ENCODE measurements at places on chromosomes 5 and 9.

GRCh38 chr9:76810377-76810957 lies 46.2 kb downstream of the PCA3 start:
- peak; percentile 71 for DNase-seq

- DNase-seq = peak; percentile 59
Observed at GRCh38 chr5:109410389-109411148, 795 bp upstream of the PJA2 start.

- DNase-seq = peak; percentile 16
Observed at GRCh38 chr9:83596899-83597504, 25.9 kb upstream of the IDNK start.

DNA sequence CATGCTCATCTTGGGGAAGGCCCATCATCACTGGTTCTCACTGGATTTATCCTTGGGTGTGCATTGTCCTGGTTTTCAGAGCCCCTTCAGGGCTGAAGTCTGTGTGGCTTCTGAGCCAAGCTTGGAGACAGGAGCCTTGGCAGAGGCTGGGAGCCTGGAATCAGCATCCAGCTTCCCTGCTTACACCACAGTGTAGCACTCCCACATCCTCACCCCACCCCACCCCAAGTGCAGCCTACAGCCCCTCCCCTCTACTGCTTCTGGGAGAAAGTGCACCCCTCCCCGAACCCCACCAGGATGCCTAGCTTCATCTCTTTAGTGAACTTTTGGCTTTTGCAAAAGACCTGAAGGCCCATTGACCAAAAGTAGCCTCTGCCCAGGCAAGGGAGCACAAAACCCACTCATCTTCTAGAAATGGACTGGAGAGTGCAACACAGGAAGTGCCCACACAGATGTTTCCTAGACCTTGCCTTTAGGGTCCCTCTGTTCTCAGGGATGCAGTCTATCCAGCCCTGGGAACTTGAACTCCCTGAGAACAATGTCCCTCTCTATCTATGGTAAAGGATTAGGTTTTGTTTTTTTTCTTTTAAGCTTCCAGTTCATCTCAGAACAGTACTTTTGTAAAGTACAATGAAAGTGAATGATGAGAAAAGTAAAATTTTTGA lies 189.7 kb downstream of the PALM2AKAP2 start:
- DNase-seq = no peak

DNA sequence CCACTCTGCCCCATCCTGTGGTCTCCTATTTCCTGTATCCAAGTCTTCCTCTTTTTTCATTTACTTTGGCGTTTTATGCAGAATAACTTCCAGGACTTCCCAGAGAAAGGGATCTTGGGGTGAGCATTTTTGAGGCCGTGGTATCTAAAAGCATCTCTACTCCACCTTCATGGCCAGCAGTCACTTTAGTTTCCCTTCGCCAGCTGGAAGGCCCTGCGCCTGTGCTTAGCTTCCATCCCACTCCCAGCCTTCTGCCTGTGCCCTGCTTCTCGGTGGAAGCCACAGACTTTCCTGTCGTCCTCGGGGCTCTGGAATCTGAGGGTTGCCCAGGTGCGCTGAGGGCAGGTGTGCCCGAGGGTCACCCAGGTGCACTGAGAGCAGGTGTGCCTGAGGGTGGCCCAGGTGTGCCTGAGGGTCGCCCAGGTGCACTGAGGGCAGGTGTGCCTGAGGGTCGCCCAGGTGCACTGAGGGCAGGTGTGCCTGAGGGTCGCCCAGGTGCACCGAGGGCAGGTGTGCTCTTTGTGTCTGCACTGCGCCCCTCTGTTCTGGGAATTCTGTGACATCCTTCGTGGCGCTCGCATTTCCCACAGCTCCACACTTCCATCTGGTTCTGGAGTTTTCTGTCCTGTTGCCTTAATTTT lies 32.4 kb upstream of the LRRC14B start:
- no peak for DNase-seq

GRCh38 chr5:40831346-40832210 lies 3.4 kb downstream of the RPL37 start:
- DNase-seq = peak; percentile 37

GRCh38 chr5:1524799-1525623 lies 1.3 kb upstream of the LPCAT1 start:
- DNase-seq = no peak

DNA sequence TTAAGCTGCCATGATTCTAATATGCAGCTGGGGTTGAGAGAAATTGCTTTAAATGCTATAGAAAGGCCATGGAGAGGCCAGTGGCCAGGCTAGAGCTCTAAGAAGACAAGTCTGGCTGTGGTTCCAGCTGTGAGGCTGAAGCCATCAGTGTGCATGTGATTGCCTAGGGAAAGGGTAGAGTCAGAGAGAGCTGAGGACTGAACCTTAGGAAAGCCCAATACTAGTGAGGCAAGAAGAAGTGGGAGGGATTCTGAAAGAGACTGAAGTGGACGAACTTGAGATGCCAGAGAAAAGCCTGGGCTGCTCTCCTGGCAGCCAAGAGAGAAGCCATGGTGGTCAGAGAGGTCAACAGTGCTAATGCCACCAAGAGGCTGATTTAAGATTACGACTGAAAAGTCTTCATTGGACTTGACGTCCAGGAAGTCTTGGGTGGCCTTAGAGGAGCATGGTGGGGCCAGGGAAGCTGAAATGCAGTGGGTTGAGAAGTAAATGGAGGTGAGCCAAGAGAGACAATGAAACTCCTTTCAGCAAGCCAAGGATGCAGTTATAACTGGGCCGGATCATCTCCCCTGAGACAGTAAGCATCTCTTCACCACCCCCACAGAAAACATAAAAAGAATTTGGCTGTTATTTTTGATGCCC lies 133.2 kb downstream of the TMEM174 start:
- no peak for DNase-seq

DNA sequence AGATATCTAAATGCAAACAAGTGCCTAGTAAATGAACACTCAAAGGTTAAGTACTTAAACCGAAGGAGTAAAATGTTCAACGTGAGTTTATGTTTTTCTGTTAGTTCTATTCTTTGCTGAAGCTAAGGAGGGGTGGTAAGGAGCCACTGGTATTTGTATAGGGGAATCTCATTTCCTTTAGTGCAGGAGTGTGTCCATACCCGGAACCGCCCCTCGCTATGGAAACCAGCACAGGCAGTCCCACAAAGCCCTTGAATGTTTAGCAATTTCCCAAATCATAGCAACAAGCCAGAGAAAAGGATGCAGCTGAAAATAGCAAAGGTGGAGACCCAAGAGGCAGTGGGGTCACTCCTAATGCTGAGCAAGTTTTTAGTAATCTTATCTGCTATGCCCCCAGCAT lies 78.8 kb upstream of the STK32A start:
- DNase-seq = no peak

GRCh38 chr5:3006526-3006925 lies 255.0 kb upstream of the IRX2 start:
- DNase-seq = no peak

DNA sequence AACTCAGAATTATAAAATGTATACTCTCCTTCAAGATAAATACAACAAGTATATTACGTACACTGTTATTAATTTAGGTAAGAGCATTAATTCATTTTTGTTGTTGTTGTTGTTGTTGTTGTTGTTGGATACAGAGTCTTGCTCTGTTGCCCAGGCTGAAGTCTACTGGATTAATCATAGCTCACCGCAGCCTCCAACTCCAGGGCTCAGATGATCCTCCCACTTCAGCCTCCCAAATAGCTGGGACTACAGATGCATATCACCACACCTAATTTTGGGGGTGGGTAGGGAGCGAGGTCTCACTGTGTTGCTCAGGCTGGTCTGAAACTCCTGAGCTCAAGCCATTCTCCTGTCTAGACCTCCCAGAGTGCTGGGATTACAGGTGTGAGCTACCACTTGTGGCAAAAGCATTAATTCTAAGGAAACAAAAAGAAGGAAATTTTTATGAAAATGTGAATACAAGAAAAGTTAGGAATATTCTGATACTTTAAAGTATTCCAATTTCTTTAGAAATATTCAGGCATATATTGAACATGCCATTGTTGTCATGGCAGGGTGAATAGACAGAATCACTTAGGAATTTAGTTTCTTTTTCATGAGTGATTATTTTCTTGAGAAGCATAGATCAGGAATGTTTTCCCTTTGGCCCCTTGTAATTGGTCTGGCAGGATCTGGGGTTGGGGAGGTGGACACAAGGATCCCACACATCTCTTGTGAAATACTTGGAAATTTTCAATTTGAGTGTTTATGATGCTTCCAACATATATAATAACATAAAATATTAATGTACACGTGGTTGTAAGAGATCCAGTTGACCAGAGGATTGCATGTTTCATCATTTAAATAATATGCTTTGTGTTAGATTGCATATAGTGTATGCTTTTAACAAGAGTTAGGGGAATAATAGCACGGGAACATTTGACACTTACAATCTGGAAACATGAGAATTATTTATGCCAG lies 263.6 kb downstream of the FANCC start:
- no peak for DNase-seq

All from bronchial epithelial cell (primary cell).